Kasumi-1 (cell line): ENCODE measurements at places on chromosomes 7 and 10.

GRCh38 chr10:125844751-125845221 lies 21.4 kb downstream of the BCCIP start:
- no peak for DNase-seq

DNA sequence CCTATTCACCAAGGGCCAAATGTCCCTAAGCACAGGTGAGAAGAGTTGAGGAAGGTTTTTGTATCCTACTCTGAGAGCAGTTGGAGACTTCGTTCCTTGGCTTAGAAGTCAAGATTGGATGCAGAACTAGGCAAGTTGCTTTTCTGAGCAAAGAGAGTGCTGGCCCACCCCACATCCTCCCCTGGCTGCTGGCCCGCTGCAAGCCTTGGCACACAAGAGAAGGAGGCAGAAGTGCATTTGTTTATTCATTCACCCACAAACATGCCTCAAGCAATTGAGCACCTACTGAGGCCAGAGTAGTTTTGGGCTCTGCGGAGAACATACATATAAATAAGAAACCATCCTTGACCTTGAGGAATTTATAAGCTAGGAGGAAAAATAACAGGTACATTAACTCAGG lies 318.9 kb downstream of the KCNMA1 start:
- no peak for DNase-seq

GRCh38 chr7:158695726-158696452 lies 8.7 kb downstream of the NCAPG2 start:
- peak; percentile 98 for DNase-seq

DNA sequence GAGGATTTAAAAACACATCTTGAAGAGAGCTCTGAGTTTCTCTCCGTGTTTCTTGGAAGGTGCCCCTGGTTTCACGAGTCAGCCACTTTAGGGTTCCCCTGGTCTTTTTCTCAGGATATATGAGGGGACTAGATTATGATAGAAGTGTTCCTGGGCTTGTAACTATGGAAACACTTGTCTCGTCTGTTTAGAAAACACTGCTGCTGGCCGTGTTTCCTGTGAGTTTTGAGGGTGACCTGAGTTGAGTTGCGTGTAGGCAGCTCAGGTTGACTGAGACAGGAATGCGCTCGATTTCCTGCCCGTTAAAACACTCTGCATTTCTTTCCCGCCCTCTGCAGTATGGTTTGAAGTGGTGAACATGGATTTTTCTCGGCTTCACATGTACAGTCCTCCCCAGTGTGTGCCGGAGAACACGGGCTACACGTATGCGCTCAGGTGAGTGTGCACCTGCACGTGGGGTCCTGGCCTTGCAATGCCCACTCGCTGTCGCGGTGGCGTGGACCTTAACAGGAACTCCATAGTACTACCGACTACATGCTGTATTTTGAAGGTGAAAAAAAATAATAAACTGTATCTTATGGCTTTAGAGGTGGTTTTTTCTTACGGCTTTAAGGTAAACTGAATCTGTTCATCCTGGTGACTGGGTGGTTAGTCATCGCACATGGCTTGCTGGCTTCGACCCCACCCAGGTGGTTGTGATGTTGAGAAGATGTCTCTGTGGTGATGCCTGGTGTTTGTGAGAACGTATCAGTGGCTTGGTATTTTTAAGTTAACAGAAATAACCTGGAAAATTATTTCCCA lies at the start of gene SUN1:
SUN1 (plus strand) TSS at position 310 of the 801 bp plus-strand sequence; CDS start at position 359, 49 bp downstream.
- DNase-seq: no peak

GRCh38 chr7:72032934-72033333 lies 379.2 kb downstream of the CALN1 start:
- no peak for DNase-seq

GRCh38 chr7:100171087-100171681 lies 2.8 kb upstream of the GAL3ST4 start:
- no peak for DNase-seq

DNA sequence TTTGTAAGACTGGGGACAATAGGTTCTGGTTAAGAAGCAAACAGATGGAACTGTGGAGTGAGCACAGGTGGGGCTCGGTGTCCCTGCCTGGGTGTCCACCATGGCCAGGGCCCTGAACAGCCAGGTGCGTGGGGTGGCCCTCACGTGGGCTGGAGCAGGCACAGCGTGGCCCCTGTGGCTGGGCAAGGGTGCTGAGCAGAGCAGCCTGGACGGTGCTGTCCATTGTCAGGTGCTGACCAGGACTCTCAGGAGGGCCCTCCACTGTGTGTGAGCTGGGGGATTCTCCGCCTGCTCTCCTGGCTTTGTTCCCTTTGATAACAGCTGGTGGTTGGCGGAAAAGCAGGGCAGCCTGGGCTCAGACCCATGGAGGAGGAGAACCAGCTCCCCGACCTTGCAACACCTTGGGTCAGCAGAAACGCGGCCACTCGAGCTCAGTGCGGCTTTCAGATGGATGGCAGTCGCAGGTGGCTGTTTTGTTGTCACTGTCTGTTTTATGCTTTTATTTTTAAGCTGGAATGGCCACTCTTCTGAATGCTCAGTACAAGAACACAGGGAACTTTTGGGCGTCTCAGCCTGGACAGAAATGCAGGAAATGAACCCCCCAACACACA lies 273.9 kb upstream of the ADARB2 start:
- DNase-seq: no peak
